Fibroblast of gingiva (primary cell): ENCODE measurements at places on chromosomes 7 and 10.

GRCh38 chr10:3306050-3306449 is 133.5 kb upstream of the PITRM1 start:
- DNase-seq, result no peak

GRCh38 chr10:49742683-49743463 is 19.2 kb downstream of the OGDHL start:
- no peak for DNase-seq

DNA sequence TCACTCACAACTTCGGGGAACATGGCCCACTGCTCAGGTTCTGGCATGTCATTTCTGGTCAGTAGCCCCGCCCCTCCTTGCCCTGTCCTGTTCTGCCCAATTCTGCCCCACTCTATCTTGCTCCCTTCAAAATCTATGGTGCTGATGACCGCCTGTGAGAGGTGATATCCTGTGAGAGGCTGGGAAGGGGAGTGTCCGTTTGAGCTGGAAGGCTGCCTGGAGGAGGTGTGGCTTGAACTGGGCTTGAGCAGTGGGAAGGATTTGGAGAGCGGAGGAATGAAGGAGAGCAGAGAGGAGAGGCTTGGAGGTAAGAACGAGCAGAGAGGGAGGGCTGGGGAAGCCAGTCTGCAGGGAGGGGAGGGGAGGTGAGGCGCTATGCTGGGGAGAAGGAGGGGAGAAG is 145.3 kb downstream of the RPS24 start:
- no peak for DNase-seq

DNA sequence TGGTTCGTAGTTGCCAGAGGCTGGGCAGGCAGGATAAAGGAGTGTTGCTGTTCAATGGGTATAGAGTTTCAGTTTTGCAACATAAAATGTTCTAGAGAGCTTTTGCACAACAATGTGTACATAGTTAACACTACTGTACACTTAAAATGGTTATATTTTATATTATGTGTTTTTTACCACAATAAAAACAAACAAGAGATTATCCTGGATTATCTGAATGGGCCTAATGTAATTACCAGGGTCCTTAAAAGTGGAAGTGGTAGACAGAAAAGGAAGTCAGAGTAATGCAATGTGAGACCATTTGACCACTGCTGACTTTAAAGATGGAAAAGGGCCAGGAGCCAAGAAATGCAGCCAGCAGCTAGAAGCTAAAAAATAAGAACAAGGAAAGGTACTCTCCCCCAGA is 159.7 kb downstream of the SGMS1 start:
- peak; percentile 32 for DNase-seq

DNA sequence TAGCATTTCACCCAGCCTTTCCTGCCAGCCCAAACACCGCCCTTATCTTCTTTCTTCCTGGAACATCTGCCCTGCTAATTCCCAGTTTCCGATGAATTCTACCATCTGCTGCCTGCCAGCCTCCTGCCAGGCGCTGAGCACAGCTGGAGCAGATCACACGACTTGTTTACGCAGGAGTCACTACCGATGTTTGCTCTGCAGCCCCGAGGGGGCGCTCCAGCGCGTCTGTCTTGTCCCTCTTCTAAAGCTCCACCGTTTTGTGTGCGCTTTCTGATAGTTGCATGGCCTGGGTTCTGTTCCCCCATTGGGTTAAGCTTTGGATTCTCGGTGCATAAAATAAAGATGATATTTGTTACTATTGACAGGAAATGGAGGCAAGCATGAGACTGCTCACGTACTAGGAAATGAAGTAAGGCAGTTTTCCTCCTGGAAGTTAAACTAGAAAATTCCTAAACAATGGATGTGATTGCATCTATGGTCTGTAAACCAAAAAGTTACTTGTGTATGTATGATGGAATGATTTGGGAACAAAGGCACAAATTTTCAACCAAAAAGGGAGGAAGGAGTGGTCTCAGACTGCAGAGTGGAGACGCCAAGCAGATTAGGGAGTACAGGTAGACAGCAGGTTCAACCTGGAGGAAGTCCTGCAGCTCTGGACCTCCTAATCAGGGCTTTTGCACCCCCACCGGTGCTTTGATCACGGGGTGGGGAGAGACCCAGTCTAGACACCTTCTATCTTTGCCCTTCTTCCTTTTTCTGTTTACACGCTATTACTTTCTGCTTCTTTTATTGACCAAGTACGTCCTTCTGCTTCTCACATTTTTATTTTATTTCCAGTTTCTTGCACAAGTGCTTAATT is 2.2 kb upstream of the RBM17 start:
- peak; percentile 91 for DNase-seq
